NCI-H187 treated with DMSO at 0.1 percent for 48 hours (cell line): ENCODE measurements at places on chromosomes 3 and 15.

DNA sequence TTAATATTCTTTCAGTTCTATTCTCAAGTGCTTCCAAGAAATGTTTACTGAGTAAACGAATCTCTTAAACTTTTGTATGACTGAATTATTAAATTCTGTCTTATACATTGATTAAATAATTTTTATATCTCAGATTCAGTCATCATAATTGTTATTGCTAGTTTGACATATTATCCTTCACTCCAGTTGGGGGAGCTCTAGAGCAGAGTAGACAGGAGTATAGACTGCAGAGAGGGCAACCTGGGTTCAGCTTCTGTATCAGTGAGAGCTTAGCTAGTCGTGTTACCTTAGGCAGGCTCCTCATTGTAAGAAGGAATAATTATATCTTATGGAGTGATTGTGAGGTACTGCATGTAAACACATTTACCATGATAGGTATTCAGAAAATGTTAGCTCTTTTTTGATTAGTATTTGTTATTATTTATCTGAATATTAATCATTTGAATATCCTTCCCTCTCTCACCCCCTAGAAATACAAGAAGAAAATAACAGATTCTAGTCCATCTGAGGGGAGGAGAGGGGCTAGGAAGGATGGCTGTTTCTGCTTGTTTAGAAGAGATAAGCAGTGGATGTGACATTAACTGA lies 31.0 kb upstream of the ZCWPW2 start:
- DNase-seq: no peak

GRCh38 chr15:91891788-91892345 lies 38.4 kb downstream of the SLCO3A1 start:
- no peak for DNase-seq

GRCh38 chr15:81111510-81112470 lies 22.3 kb upstream of the CFAP161 start:
- no peak for DNase-seq

- no peak for DNase-seq
These were observed 7.4 kb upstream of the GSK3B start for GRCh38 chr3:120101624-120102023.

DNA sequence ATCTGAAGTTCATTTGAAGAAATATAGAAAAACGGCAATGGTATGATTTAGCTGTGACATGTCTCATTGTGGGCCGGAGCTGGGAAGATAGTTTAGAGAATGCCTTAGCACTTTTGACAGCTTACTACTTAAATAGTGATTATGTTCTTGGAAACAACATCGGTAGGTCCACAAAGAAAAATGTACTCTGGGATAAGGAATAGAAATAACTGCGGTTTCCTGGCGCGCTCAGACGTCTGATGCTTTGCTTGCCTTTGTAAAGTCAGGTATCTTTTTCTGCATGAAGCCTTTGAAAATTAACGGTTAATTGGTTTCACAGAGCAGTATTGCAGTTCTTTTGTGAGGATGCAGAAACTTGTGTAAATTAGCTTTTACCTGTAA lies 1.4 kb downstream of the USP3 start:
- DNase-seq: no peak

DNA sequence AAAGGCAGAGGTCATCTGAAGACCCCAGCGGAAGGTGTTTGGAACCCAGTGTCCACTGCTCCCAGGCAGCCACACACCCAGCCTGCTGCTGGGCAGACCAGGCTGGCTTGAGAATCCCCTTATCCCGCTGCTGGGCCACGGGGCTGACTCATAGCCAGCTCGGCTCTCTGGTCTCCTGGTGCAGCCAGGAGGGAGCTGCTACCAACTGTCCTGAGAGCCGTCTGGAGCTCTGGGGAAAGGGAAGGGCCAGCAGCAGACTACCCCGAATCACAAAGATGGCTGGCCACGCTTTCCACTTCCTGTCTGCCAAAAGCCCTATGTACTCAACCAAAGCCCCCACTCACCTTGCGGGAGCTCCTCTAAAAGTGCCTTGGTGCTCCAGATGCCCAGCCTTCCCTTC lies 38.3 kb downstream of the WHAMM start:
- no peak for DNase-seq

- DNase-seq: no peak
These were observed 555 bp downstream of the TM2D3 start for GRCh38 chr15:101651554-101652097.
